GM23248 (cell line): ENCODE measurements at places on chromosomes 5 and 9.

GRCh38 chr5:132019337-132019736, 7.9 kb upstream of the ACSL6 start:
- DNase-seq: no peak

DNA sequence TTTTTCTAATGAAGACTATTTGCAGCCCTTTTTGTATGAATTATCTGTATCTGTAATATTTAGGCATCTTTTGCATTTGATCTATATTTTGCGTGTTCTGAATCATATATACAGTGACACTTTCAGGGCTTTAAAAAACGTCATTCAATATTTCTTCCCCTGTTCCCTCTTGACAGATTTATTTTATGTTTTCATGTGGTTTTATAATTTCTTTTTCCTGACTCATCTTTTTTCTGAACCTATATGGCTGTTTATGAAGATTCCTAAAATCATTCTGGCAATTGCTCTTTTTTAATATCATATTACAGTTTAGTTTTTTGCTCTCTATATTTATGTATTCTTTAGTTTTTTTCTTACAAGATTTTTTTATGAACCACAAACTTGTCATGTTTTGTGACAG, 67.6 kb downstream of the SMARCA2 start:
- no peak for DNase-seq

DNA sequence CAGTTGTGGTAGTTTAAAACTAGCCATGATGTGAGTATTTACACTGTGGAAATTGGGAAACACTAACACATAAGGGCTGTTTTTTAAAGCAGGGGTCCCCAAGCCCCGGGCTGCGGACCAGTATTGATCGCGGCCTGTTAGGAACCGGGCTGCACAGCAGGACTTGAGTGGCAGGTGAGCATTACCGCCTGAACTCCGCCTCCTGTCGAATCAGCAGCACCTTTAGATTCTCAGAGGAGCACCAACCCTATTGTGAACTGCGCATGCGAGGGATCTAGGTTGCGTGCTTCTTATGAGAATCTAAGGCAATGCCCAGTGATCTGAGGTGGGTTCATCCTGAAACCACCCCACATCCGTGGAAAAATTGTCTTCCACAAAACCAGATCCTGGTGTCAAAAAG, 127.8 kb downstream of the PCSK5 start:
- DNase-seq: no peak

- peak; percentile 81 for DNase-seq
These were observed 146.4 kb downstream of the SGCD start for GRCh38 chr5:156473269-156473908.
